EL (cell line): ENCODE measurements at places on chromosomes 16 and 17.
A peak's percentile ranks its signal among the peaks of the same experiment; 100 is the strongest.

DNA sequence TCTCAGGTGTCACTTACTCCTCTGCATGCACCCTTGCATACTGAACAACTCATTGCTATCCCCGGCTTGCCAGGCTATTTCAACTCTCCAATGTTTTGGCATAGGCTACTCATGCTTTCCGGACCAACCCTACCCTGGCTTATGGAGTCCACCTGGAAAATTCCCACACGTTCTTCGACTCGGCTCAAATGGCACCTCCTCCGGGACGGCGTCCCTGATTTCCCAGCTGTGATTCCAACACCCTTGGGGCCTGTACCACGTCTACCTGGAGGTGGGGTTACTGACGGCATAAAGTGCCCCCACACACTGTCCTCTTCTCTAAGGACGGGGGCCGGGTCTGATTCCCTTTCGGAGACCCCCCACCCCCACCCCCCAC lies 498 bp downstream of the SMYD4 start:
- DNase-seq, result peak; percentile 19

- no peak for DNase-seq
Measured at GRCh38 chr16:13441675-13442074, 478.3 kb upstream of the ERCC4 start.

- DNase-seq, result no peak
Measured at GRCh38 chr16:89785523-89786155, 30.8 kb downstream of the FANCA start.

- DNase-seq, result no peak
Measured at GRCh38 chr16:76614269-76614668, 337.1 kb downstream of the CNTNAP4 start.

DNA sequence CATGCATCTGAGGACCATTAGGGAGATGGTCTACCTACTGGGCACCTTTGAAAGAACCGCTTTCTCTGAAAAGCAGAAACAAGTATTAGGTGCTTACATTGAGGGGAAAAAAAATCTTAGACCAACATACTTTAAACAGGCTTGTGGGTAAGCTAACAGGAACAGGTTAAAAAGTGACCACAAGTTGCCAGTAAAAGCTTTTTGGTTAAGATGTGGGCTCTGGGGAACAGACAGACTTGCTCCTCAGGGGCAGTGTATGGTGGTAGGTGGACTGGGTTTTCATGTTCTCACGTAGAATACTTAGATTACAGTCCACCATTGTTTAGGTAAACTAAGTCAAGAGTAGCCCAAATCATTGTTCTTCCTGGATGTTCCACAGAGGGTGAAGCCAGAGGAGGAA lies 41.2 kb downstream of the REXO5 start:
- DNase-seq, result no peak

DNA sequence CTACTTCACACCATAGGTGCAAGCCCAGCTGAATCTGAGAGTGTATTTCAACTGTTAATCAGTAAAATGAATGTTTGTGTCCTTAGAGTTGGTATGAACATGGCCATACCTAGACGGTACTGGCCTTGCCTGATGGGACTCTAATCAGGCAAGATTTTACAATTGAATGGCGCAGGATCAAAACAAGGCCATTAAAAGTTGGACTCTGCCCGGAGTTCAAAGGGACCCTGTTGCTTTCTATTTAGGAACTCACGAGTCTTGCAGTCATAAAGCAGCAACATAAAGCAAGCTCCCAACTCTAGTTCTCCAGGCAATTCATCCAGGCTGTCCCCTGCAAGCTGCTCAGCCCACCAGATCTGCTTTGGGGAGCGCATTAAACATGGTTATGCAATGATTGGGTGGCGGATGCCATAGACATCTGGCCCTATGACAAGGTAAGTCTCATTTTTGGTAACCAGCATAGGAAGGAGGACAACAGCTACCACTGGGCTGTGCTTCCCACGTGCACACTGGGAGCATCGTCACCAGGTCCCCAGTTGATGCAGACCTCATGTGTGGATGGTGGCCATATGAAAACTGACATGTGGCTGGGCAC lies 8.8 kb downstream of the TMEM186 start:
- no peak for DNase-seq

DNA sequence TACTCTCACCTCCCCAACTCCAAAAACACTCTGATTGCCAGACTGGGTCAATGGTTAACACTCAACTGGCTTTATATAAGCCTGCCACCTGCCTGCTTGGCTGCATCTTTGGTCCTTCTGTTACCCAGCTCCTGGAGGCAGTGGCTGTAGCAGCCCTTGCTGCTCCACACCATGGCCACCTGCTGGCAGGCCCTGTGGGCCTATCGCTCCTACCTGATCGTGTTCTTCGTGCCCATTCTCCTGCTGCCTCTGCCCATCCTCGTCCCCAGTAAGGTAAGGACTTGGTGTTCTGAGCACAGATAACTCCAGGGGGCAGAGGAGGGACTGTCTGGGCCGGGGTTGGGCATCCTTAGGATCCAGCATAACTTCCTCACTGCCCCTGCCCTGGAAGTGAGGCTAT lies at the start of gene SLC13A2:
Gene SLC13A2 (plus strand): TSS at position 103 of the 400 bp plus-strand sequence. CDS start 69 bp downstream, at position 172.
- DNase-seq, result no peak

GRCh38 chr17:77750427-77751043 lies 208.0 kb upstream of the TNRC6C start:
- no peak for DNase-seq

DNA sequence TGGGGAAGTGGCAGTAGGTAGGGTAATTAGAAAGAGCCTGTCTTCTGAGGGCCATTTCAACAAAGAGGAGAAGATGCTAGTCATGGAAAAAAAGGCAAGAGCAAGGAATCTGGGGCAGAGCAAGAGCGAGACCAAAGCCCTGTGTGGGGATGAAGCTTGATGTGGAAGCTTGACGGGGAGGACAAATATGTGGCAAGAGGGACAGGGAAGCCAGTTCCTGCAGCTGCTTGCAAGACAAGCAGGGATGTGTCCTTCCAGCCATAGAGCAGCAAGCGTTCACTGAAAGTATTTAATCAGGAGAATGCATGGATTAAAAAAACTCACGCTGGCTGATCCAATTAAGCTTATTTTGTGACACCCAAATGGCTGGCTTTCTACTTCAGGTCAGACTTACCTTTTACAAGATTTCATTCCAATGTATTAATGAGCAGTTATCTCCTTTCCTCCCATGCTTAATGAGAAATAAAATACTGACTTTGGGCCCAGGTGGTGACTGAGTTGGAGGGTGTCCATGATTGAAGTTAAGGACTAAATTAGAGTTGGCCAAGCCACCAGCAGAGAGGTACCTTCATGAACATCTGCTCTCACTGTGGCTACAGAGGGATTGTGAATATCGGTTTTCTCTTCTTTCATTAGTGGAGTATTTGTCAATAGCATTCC lies 76.8 kb downstream of the ABCA8 start:
- no peak for DNase-seq

- no peak for DNase-seq
Measured at GRCh38 chr16:20141956-20142355, 68.3 kb upstream of the GPR139 start.

DNA sequence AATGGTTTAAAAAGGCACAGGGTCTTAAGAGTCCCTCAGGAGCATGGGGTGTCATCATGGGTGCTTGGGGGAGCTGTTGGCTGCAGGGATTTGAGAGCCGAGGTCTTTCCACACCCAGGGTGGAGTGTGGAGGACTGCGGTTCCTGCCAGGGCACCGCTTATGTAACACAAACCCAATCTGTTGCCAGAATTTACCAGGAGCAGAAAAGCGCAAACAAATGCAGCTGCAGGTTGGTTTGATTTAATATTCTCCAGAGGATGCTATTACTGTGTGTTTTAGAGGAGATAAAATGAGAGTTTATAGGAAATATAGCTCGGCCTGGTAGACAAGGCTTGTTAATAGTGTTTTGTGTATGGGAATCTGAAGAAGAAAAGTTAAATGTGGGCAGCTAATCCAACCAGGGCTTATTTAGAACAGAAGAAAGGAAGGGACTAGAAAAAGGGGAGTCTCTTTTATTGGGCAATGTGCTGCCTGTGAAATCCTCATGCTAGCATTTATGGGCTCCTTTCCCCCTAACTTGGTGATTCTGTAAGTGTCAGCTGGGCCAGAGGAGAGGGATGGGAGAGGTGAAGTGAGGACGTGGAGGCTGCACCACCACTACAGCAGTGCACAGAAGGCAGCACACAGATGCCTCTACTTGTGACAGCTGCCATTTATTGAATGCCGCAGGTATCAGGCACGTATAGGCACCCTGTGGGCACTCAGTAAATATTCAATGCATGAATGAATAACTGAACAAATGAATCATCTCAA lies 174.7 kb downstream of the KATNIP start:
- DNase-seq, result no peak

DNA sequence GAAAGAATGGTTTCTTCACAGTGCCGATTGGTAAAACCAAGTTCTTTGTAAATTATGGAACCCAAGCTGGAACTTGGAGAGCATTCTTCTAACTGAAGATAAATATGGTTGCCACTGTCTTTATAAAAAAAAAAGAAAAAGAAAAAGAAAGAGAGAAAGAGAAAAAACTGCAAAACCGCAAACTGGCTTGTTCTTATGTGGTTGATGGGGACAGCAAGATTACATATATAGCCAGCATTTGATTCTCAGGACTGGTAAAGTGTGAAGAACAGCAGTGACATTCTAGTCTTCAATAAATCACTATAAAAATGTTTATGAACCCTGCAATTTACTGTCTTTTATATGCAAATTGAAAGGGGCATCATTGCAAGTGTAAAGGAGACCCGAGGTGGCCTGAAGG lies 605.1 kb downstream of the MAF start:
- DNase-seq, result no peak

DNA sequence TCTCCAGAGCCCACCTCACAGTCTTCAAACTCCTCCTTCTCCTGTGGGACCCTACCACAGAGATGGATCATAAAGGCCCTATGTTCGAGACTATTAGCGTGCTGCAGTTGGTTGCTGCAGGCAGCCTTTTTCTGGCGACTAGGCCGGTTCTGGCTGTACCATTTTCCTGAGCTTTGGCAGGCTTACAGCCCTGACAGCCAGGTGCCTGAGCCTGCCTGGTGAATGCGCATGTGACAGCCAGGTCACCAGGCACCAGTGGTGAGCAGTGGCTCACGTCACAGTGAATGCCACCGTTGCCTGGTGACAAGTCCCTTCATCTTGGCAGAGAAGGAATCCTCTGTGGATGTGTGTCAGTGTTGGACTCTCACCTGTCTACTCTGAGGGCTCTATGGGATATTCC lies 978.8 kb downstream of the KCNJ18 start:
- no peak for DNase-seq

DNA sequence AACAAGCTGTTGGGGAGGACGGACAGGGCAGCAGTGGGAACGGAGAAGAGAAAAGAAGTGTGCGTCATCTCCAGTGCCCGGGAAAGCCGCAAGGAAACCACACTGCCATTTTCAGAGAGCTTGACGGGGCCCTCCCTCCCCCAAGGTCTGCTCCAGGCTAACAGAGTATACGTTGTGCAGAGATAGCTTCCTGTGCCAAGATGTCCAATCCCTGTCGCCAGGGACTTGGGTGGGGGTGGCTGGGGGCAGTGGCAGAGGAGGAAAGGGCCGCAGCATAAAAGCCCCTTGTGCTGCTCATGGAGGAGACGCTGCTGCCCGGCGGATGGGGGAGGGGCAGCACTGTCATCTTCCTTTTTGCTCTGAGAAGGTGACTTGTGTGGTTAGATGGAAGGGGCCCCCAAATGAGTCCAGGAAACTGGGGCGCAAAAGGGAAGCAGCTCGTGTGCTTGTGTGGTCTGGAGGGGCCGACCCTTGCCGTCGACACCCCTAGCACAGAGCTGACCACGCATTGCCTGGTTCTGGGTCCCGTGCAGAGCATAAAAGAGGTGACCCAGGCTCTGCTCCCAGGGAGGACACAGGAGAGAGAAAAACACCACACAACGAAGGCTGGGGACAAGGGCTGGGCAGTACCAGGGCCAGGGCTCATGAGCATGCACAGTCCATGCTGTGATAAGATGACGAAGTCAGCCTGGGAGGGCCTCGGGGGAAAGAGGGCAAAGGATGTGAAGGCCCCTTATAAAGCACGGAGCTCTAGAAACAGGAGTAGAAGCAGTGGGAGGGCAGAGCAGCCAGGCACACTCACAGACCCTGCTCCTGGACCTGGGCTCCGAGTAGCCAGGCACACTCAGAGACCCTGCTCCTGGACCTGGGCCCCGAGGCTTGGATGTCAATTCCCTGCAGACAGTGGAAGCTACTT lies 372.7 kb downstream of the SLC39A11 start:
- no peak for DNase-seq

DNA sequence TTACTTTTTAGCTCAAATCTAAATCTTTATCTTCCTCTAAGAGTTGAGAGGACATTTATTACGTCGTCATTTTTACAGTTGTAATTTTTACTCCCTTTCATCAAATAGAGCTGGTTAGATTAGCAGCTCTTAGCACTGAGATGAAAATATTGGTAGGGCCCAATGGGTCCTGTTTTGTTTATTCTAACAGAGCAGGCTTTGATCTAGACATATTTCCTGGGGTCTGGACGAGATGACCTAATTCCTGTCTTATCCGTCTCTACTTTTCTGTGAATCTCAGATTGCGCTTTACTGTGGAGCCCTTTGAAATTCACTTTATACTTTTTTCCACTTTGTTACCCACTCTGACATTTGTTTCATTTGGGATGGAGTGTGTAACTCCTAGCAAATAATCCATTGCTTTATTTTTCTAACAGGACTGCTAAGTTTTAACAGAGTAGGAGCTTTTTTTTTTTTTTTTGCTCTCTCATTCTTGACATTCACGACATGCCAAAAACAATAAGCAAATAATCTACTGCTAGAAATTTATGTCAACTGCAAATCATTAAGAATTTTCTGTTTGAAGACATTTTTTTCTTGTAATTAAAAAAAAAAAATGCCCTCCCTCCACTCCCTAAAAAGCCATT lies 18.5 kb downstream of the SALL1 start:
- no peak for DNase-seq

GRCh38 chr17:50447870-50448595 lies 20.6 kb downstream of the CHAD start:
- DNase-seq, result no peak

GRCh38 chr17:67218385-67218950 lies 26.5 kb downstream of the HELZ start:
- DNase-seq, result peak; percentile 60

GRCh38 chr17:54992797-54993639 lies 24.5 kb downstream of the STXBP4 start:
- peak; percentile 44 for DNase-seq

- no peak for DNase-seq
Measured at GRCh38 chr17:8951206-8951605, 14.3 kb downstream of the PIK3R5 start.

- DNase-seq, result no peak
Measured at GRCh38 chr16:89444728-89445127, 45.6 kb downstream of the ANKRD11 start.

DNA sequence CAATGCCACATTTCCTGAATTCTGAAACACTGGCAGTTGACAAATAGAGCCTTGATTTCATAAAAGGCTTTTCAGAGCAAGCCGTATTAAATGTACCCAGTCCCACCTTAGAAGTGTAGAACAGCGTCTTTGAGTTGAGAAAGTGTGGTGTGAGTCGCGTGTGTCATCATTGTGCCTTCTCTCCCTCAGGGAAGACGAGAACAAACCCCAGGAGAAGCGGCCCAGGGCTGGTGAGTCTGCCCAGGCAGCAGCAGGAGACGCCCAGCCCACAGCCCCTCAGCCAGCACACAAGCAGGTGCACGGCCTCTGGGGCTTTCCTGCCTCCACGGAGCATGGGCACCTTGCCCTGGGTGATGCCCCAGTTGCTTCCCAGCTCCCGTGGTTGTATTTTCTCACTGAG lies 34.0 kb downstream of the CIBAR2 start:
- no peak for DNase-seq
